Left forelimb (tissue), 1 donor: ENCODE measurements at places on chromosomes 1 and 21.

DNA sequence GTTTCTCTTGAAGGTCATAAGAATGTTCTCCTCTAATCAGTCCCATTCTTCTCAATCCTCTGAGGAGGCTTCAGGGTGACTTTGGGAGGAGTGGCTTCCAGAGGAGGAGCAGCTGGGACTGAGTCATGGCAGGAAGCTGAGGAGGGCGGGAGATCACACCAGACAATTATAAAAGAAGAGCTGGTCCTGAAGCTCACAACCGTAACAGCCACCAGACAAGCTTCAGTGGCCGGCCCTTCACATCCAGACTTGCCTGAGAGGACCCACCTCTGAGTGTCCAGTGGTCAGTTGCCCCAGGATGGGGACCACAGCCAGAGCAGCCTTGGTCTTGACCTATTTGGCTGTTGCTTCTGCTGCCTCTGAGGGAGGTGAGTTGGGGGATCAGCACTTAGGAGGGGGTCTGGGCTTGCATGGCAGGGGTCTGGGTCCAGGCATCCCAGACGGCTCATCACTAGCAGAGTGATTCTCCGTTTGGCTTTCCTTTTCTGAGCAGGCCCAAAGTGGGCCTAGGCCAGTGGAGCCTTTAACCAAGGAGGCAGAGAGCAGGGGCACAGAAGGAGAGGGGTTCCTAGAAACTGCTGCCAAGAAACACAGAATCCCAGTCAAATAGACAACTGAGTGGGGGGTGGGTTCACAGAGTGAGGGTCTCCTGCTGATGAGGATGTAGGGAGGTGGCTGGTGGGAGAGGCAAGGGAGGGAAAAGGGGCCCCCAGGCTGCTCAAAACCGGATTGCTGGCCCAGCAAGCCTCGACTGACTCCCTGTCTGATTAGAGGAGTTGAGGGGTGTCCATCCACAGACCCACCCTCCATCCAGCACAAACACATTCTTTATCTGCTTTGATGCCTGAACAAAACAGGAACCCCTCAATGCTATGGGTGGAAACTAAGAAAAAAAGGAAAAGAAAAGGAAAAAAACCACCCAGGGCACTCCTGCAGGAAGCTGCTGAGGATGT is at the start of gene ECM1:
ECM1 (plus strand) TSS at position 198 of the 953 bp plus-strand sequence; CDS start at position 299, 101 bp downstream.
- no peak for DNase-seq

- no peak for DNase-seq
Observed at GRCh38 chr1:51203121-51203873, 32.8 kb upstream of the RNF11 start.

DNA sequence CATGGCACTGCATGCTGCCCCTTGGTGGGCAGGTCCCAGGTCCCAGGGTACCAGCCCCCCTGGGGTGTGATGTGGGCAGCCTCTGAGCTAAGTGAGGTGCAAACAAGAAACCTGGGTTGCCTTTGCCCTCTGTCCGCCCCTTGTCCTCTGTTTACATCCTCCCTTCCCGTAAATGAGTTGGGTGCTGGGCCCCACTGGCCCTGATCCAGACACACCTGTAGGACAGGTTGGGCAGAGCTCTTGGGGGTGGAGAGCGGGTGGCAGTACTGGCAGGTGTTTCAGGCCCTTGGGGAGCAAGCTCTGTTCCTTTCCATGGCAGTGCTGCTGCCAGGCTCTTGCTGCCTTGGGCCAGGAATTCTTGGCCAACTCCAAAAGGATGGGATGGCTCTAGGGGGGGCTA is 35.8 kb downstream of the ELF3 start:
- no peak for DNase-seq

GRCh38 chr1:179380299-179380698 is 14.5 kb downstream of the AXDND1 start:
- no peak for DNase-seq

DNA sequence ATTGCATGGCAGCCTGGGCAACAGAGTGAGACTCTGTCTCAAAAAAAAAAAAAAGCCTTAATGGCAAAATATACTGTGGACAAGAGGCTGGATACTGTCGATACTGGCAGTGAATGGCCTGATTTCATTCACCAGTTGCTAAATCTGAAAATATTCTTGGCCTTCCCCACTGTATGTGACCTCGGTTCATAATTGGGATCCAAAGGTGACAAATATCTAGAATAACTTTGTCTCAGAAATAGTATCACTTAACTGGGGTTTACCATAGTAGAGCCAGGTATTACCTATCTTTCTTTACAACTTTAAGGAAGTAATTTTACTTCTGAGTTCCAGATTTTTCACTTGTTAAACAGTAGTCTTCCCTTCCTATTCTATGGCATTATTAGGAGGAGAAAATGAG is 8.4 kb downstream of the MTF2 start:
- DNase-seq: no peak

- no peak for DNase-seq
Observed at GRCh38 chr1:59978026-59978425, 51.5 kb upstream of the CYP2J2 start.

- DNase-seq: no peak
Observed at GRCh38 chr1:115665319-115666096, 23.7 kb downstream of the VANGL1 start.

GRCh38 chr21:32350211-32350980 is 42.4 kb downstream of the URB1 start:
- DNase-seq: no peak

GRCh38 chr21:37829447-37829846 is 86.8 kb downstream of the KCNJ6 start:
- DNase-seq: no peak

DNA sequence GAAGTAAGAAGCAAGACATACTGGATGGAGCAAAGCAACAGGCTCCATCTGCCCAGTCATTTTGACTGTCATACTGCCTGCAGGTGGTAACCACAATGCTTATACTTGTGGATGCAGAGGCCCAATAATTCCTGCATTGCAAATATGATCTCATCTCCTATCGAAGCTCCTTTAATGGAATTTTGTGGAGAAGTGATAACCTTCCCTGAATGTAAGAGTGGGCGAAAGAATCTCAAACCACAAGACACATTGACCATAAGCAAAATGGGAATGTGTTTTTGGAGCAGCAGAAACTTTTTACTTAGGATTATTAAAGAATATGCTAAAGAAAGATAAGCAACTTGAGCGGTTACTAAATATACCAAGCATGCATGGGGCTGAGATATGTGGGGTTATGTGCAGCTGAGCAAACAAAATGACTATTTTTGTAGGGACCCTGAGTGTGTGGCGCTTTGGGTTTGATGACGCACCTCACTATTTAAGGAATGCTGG is 77.4 kb upstream of the BACH1 start:
- DNase-seq: no peak

GRCh38 chr1:206685769-206686477 is 1.2 kb downstream of the MAPKAPK2 start:
- no peak for DNase-seq

DNA sequence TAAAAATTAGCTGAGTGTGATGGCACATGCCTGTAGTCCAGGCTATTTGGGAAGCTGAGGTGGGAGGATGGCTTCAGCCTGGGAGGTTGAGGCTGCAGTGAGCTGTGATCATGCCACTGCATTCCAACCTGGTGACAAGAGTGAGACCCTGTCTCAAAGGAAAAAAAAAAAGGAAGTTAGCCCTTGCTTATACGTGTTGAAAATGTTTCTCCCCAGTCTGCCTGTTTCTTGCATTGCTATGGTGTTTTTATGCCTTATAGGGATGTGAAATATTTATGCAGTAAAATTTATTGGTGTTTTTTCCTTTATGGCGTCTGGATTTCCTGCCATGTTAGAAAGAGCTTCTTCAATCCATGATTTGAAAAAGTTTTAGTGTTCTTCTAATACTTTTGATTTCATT is 3.6 kb upstream of the RERE start:
- no peak for DNase-seq

DNA sequence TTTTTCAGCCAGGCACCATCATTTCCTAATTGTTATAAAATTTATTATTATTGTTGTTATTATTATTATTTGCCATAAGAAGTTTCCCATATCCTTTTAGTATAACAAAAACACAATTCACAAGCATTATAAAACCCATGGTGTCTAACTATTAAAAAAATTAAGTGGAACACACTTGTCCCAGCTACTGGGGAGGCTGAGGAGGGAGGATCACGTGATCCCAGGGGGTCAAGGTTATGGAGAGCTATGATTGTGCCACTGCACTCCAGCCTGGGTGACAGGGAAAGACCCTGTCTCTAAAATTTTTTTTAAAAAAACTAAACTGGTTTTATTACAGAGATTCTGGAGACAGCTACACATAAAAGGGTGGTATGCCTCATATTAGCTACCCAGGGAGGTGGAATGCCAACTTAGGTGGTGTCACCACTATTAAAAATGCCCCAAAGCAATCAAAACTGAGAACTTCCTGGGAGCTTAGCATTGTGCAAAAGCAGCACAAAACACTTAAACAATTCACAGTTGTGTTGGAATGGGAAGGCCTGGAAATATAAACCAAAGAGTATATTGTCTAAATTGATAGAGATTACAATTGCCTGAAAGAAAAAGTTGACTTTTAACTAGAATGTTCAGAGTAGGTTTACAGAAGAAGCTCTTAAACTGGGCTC is 8.7 kb upstream of the RGS4 start:
- no peak for DNase-seq

DNA sequence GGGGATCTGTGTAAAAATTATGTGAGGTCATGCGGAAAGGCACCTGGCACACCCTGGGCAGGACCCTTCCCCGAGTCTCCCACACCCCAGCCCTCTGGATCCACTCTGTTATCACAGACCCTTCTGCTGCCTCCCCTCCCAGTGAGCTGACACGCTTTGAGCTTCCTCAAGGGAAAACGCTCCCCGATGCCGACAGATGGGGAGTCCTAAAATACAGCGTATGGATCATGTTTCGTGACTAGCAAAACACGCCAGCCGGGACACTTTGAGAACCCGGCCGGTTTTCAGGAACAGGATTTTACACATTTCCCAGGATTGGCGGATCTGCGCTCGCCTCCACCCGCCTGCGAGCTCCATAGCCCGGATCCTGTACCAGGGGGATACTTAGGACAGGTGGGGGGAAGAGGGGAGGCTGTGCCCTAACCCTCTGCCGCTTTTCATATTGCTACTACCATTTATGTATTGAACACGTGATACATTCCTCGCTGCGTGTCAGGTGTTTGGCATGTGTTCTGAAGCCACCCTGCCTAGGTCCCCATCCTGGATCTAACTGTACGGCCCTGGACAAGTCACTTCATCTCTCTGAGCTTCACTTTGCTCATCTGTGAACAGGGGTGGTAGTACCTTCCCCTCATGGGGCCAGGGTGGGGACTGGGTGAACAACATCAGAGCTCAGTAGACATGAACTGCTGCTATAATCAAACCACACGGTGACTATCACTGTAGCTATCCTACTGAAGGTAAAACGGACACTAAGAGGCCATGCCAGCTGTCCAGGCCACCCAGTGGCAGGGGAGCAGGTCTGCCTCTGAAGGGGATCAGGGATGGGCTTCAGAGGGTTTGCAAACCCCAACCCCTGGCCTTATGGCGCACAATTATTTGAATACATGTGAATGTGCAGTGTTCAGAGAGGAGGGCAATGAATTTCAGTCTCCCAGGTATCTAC is 63.2 kb downstream of the SSBP3 start:
- DNase-seq: no peak

- DNase-seq: no peak
Observed at GRCh38 chr1:230379928-230380327, 46.2 kb downstream of the PGBD5 start.
